ENCODE measurements at places on chromosomes 16 and 17. TPM values are rescaled to one million over a fixed set of nuclear protein-coding genes. Genes with fewer than 3 reads are reported as not detected.
A peak's percentile ranks its signal among the peaks of the same experiment; 100 is the strongest.

The DBNDD1 gene
- total RNA-seq = 2.2 TPM

The CENPN gene
- total RNA-seq = 15.2 TPM

The IGSF6 gene
- total RNA-seq = 5.8 TPM

- DNase-seq = no peak
Measured at GRCh38 chr17:20988001-20988636, 54.7 kb downstream of the USP22 start.

DNA sequence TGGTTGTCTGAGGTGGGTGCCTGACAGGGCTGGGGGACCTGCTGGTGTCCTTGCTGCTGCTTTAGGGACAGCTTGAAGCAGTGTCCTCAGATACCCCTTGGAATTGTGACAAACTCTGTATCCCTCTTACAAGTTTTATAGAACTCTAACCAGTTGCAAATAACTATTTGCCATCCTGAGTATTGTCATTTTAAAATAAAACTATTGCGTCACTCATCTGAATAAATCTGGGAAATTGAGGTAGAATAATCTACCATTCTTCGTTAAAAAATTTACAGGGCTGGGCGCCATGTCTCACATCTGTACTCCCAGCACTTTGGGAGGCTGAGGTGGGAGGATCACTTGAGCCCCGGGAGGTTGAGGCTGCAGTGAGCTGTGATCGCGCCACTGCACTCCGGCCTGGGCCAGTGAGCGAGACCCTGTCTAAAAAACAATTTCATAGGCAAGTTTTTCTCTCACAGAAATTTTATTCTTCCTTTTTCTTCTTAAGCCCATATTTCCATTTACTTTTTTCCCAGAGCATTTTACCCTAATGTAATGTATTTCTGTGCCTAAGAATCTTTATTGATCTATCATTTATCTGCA is 14.2 kb downstream of the ZNF750 start:
- DNase-seq = no peak

DNA sequence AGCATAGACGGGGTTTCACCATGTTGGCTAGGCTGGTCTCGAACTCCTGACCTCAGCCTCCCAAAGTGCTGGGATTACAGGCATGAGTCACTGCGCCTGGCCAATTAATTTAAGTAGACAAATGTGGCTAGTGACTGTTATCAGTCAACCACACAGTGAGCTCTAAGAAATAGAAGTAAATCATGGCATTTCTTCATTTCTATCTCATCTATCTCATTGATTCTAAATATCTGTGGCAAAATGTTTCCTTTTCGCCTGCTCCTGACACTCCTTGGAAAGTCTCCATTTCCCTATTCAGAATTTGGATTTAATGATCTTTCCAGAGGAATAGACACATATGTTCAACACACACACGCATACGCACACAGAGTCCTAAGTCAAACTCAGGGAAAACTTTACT is 81.3 kb downstream of the HIC1 start:
- no peak for DNase-seq

The HAS3 gene
- 0.44 TPM for total RNA-seq

GRCh38 chr16:80958284-80958683 is 48.4 kb downstream of the CMC2 start:
- no peak for DNase-seq

The GLIS2 gene
- total RNA-seq = 29.2 TPM

The NPIPB9 gene
- total RNA-seq = not detected

GRCh38 chr17:63827801-63828221 is 348 bp upstream of the FTSJ3 start:
- DNase-seq = no peak

DNA sequence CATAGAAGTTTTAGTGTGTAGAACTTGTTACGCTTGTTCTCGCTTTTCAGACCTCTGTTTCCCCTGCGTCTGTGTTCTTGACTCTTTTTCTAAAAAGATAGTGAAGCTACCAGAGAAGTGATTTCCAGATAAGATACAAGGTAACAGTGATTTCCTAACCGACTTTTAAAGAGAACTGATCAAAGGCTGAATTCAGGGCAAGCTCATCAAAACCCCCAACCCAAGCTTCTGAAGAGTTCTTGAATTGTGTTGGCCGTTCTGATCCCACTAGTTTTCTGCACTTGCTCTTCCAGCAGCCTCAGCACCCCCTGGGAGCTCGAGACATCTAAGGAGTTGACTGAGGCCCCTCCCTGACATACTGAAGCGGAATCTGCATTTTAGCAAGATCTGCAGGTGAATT is 12.7 kb upstream of the NSMCE1 start:
- DNase-seq = no peak

DNA sequence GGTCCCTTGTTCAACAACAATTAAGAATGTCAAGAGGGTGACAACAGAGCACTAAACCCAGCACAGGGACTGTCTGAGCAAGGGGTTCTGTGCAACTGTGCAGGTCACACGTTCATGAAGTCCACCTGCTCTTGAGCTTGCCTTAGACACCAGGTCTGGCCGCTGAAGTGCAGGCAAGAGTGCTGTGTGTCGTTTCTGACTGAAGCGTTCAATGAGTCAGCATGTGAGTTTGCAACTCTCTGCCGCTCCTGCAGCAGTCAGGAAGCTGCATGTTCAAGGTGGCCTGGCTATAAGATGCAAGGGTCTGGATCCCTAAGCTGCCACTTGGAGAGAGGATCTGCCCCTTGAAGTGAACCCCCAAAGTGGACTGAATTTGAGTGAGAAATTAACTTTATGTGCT is 332.7 kb upstream of the HSBP1 start:
- no peak for DNase-seq

The CASKIN2 gene
- 60.2 TPM for total RNA-seq

DNA sequence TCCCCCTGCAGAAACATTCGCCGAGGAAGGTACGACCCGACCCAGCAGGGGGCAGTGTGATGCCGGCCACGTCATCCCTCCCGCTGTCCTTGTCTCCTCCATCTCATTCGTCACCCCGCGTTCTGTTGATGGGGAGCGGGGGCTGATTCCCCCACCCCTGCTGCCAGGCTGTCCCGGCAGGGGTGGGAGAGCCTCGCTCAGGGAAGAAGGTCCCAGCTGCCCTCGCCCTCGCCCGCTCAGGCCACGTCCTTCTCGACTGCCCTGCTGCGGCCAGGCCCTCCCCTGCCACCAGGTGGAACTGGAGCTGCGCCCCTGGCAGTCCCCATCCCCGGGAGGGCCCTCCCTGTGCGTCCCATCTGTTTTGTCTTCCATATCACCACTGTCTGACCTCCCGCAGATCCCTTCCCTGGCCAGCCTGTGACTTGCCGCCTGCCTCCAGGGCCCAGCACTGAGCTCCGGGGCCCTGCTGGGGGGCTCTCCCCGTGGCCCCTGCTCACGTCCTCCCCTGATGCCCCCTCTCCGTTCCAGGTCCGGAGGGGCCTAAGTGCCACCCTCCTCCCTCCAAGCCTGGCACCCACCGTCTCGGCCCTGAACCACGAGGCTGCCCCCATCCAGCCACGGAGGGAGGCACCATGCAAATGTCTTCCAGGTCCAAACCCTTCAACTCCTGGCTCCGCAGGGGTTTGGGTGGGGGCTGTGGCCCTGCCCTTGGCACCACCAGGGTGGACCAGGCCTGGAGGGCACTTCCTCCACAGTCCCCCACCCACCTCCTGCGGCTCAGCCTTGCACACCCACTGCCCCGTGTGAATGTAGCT is 20.6 kb downstream of the ADAM11 start:
- peak; percentile 79 for DNase-seq

GRCh38 chr16:51867386-51868065 is 679.4 kb downstream of the TOX3 start:
- DNase-seq = no peak

The CDRT4 gene
- 1.7 TPM for total RNA-seq

DNA sequence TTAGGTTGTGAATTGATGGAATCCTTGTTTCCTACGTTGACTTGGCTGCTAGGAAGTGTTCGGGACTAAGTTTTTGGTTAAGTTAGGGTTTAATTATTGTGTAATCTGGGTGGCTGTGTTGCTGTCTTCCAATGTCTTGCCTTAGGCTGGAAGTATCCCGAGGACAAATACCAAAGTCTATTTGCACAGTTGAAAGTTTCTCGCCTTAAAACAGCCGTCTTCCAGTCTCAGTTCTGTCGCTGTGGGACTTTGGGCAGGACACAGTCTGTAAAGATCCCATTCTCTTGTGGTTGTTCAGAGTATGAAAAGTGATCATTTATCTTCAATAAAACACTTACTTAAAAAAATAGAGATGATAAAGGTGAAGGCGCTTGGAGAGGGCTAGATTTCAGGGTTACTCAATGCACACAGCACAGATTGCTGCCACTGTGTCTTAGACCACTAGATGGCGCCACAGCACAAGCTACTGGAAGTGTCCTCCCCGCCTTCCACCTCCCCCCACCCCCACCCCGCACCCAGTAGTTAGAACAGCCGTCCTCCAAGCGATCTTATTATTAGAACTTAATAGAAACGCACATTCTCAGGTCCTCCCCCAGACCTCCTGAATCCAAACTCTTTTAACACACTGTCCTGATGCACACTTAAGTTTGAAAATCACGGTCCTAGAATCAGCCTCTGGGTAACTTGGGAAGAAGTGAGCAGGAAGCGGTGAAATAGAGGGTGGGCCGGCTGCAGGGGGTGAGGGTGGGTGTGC is 45.8 kb downstream of the AKAP1 start:
- DNase-seq = peak; percentile 86

The KRT39 gene
- not detected for total RNA-seq

GRCh38 chr17:61459939-61460718 is 7.9 kb downstream of the TBX4 start:
- DNase-seq = no peak

DNA sequence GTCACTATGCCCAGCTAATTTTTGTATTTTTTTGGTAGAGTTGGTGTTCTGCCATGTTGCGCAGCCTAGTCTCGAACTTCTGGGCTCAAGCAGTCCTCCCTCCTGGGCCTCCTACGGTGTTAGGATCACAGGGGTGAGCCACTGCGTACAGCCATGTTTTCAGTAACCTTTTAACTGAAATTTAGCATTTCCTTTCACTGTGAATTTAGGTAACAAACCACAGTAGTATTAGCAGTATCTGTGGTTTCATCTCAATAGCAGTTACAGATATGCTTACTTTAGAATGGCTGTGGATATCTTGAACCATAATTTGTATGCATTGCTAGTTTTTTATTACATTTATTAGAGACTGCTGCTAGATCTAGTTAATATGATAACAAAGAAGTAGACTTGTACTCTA is 4.3 kb upstream of the RANGRF start:
- DNase-seq = no peak

- DNase-seq = no peak
Measured at GRCh38 chr17:76538941-76539570, 788 bp upstream of the PRCD start.

GRCh38 chr16:75105306-75106061 is 11.1 kb downstream of the LDHD start:
- peak; percentile 57 for DNase-seq

The GHDC gene
- 11.7 TPM for total RNA-seq

DNA sequence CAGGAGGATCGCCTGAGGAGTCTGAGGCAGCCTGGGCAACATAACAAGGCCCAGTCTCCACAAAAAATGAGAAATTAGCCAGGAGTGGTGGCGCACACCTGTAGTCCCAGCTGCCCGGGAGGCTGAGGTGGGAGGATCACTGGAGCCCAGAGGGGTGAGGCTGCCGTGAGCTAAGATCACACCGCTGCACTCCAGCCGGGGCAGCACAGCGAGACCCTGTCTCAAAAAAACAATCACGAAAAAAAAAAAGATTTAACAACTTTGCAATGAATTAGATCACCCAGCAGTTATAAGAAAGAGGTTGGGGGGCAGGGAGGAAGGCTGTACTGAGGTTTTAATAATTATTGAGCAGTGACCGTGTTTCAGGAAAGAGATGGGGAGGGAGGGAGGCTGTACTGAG is 49.4 kb downstream of the RPH3AL start:
- peak; percentile 7 for DNase-seq

GRCh38 chr16:10669791-10670190 is 24.9 kb downstream of the TEKT5 start:
- DNase-seq = no peak

GRCh38 chr17:79401704-79402674 is 208.9 kb downstream of the RBFOX3 start:
- DNase-seq = no peak

DNA sequence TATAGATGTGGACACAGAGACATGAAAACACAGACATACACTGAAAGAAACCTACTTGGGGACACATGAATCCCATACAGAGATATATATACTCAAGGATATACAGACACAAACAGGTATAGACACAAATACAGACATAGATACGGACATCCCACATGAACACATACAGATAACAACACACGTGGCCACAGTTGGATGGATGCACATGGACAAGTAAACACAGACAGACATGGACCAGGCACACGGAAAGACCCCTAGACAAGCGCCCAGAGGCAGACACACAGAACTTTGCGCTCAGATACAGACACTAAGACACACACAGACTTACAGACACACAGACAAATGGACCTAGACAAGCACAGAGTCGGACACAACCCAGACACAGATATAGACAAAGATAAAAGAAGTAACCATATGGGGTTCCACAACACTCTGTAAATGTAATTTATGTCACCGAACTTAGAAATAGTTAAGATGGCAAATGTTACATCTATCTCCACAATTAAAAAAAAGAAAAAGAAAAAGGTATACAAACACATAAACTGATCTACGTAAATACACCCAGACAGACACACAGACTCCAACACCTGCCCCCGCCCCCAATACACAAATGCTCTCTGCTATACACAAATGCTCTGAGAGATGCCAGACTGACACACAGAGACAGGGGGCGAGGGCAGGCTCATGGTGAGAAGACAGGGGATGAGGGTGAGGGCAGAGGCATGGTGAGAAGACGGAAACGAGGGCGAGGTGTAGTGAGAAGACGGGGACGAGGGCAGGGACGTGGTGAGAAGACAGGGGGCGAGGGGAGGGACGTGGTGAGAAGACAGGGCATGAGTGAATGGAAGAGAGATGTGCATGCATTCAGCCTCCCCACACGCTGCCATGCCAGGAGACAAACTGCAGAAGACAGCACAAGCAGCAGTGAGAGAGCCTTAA is 118.3 kb downstream of the SMG6 start:
- DNase-seq = no peak

The TBX2 gene
- total RNA-seq = 17.0 TPM

- DNase-seq = no peak
Measured at GRCh38 chr17:75553295-75554110, 28.0 kb downstream of the LLGL2 start.

The PERCC1 gene
- total RNA-seq = not detected

Data from left cardiac atrium (tissue), 4 donors.